SK-N-SH (cell line): ENCODE measurements at places on chromosomes 7 and 10. TPM values are rescaled to one million over a fixed set of nuclear protein-coding genes. Genes with fewer than 3 reads are reported as not detected.

- H3K36me3 ChIP-seq: no peaks in the 10 kb centered on the region
These were observed 33.9 kb downstream of the STOX1 start for GRCh38 chr10:68861253-68861652.

DNA sequence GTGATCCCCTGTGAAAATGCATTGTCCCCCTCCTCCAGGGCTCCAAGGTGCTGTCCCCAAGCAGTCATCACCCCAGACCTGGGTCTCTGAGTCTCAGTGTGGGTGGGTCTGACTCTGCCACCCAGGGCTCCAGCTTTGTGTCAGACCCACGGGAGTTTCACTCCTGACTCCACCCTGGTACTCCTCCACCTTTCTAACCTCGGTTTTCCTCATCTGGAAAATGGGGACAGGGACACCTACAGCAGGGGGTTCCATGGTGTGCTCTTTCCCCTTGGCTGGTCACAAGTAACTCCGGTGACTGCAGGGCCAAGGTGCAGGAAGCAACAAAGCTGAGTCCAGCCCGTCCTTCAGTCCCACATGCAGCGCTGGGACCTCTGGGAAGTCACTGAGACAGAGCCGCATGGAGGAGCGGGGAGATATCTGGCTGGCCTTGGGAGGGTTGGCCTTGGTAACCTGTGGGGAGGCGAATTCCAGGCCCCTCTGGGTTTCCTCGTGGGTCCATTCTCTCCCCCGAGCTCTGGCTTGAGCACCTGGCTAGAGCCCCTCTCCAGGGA, 41.8 kb upstream of the RABGEF1 start:
- H3K27me3 ChIP-seq: no peaks in the 10 kb centered on the region
- H3K36me3 ChIP-seq: no peaks in the 10 kb centered on the region; the same call in 1 of the 2 replicates
- H3K27ac ChIP-seq: no peak overlapping the region
- no peaks in the 10 kb centered on the region for H3K4me1 ChIP-seq

DNA sequence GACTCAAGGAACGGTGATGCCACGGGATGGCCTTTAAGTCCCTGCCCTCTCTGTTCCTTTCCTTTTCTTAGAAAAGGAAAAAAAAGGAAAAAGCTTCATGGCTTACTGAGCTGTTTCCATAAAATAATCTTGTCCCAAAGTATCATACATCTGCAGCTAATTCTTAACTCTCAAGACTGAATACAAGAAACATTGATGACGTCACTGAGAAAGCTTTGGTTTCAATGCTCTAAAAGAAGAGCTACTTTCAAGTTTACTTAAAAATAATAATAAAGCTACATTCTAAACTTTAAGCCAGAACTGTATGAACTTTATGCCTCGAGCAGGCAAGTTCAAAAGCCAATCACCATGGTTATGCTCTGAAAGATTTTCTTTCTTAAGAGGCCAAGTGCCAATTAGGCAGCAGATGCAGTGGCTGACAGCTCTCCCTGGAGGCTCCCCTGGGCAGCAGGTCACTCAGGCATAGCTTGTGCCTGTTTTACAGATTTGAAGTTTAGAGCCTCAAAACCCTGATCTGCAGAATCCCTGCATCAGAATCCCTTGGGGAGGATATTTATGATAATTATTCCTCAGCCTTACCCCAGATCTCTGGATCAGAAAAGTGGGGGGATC, 165.0 kb downstream of the CHN2 start:
- no peak overlapping the region for H3K4me3 ChIP-seq
- no peak for DNase-seq
- H3K4me1 ChIP-seq: no peaks in the 10 kb centered on the region

GRCh38 chr7:132516042-132516840, 60.0 kb downstream of the PLXNA4 start:
- no peak overlapping the region for H3K4me3 ChIP-seq
- no peak for DNase-seq
- H3K27ac ChIP-seq: no peak overlapping the region
- H3K4me1 ChIP-seq: no peaks in the 10 kb centered on the region

- H3K4me1 ChIP-seq: no peaks in the 10 kb centered on the region
- no peaks in the 10 kb centered on the region for H3K36me3 ChIP-seq
- no peak for DNase-seq
- H3K27ac ChIP-seq: no peak overlapping the region
- H3K4me3 ChIP-seq: no peak overlapping the region
- H3K27me3 ChIP-seq: no peaks in the 10 kb centered on the region; the same call in 1 of the 2 replicates
These were observed 143.1 kb upstream of the LRRTM3 start for GRCh38 chr10:66782776-66783175.

GRCh38 chr7:84651876-84652275, 457.3 kb upstream of the SEMA3A start:
- H3K4me3 ChIP-seq: no peak overlapping the region
- peaks cover 10% of the 10 kb centered on the region for H3K4me1 ChIP-seq
- no peaks in the 10 kb centered on the region for H3K36me3 ChIP-seq

GRCh38 chr10:23157691-23158369, 34.3 kb upstream of the PTF1A start:
- no peaks in the 10 kb centered on the region for H3K36me3 ChIP-seq
- peaks cover 7% of the 10 kb centered on the region; the same call in 1 of the 2 replicates for H3K27me3 ChIP-seq
- H3K27ac ChIP-seq: no peak overlapping the region
- H3K4me1 ChIP-seq: no peaks in the 10 kb centered on the region

GRCh38 chr7:90552521-90552920, 43.6 kb upstream of the CDK14 start:
- no peaks in the 10 kb centered on the region for H3K27me3 ChIP-seq
- no peaks in the 10 kb centered on the region for H3K4me1 ChIP-seq
- no peaks in the 10 kb centered on the region for H3K36me3 ChIP-seq
- H3K27ac ChIP-seq: no peak overlapping the region
- no peak for DNase-seq
- H3K4me3 ChIP-seq: no peak overlapping the region

DNA sequence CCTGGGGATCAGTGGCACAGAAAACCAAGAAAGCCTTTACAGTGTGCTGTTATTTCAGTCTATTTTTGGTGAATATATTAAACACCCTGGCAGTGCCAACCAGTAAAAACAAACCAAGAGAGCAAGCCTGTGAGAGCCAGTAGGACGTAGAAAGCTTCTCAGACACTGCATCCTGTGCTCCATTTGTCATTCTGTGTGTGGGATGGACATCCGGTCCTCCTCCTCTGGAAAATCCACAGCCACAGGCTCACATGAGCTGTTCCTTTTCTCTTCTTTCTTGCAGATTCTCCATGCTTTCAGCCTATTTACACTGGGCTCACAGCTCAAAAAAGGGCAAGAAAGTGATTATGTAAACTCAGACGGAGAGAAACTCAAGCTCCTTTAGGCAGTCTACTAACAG, 119.7 kb upstream of the YAE1 start:
- H3K27me3 ChIP-seq: peaks cover 68% of the 10 kb centered on the region; the same call in 1 of the 2 replicates
- H3K27ac ChIP-seq: no peak overlapping the region
- no peaks in the 10 kb centered on the region for H3K36me3 ChIP-seq
- no peaks in the 10 kb centered on the region for H3K4me1 ChIP-seq
- no peak for DNase-seq

GRCh38 chr10:1559761-1560160, 177.6 kb downstream of the ADARB2 start:
- H3K4me3 ChIP-seq: no peak overlapping the region
- no peaks in the 10 kb centered on the region for H3K27me3 ChIP-seq
- H3K36me3 ChIP-seq: no peaks in the 10 kb centered on the region
- DNase-seq: no peak

DNA sequence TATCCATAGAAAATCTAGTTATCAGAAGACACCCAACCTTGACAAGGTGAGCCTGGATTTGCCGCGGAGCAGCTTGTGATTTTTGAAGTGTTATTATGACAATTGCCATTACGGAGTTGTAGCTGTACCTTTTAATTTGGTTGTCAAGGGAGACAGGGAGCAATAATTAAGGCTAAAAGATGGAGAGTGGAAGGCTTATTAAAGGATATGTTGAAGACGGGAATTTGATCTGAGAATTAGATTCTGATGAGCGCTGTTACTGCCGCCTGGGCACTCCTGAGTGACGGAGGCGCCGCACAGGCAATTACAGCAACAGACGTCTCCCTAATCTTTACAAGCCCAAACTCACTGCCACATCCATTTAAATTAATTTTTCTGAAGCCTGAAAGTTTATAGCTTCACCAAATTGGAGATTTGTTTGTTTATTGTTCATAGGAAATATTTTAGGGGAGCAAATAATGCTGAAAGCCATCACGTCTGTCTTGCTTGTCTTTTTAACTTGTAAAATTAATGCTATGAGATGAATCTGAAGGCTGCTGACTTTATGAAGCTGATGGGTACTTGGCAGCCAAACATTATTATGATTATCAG, 475.0 kb upstream of the ADARB2 start:
- H3K4me1 ChIP-seq: peaks cover 2% of the 10 kb centered on the region
- H3K36me3 ChIP-seq: no peaks in the 10 kb centered on the region
- H3K4me3 ChIP-seq: no peak overlapping the region
- H3K27ac ChIP-seq: no peak overlapping the region
- DNase-seq: no peak
- H3K27me3 ChIP-seq: no peaks in the 10 kb centered on the region

DNA sequence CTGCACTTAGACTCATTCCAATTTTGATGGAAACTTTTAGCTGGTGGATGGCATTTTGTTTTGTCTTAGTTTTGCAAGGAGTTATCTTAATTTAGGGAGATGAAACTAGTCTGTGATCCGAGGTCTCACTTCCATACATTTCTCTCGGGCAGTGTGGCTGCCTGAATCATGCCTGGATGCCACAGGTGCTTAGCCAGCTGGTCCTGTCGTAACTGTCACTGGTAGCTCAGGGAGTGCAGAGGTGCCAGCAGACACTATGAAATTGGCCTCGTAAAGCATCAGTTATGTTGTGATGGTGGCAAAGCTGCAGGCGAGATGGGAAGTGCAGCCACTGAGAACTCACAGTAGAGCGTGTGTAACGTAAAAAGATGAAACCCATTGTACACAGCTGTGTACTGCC, 74.9 kb downstream of the EGFR start:
- no peak overlapping the region for H3K27ac ChIP-seq
- H3K4me3 ChIP-seq: no peak overlapping the region
- H3K36me3 ChIP-seq: peaks cover 13% of the 10 kb centered on the region

DNA sequence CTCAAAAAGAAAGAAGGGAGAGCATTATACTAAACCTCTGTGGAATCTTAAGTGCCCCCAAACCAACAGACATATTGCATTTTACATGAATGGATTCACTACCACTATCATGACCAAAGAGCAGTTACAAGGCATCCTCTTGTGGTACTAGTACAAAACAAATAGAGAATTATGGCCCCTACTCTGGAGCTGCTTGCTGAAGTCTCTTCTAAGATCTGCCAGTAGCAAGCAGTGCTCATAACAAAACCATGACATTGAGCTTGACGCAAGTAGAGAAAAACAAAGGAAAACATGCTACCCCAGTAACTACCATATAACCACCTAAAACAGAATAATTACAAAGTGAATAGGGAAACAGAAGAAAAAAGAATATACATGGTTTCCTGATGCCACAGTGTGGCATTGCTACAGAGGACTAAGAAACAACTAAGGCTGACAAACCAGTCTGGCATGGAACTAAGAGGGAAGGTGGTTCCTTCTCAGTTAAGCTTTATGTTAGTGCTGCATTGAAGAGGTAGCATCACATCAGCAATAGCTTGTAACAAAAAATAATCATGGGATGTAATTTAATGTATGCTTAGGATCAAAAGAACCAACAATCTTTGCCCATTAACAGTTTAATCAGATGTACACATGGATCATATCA, 150.2 kb upstream of the AGR3 start:
- no peaks in the 10 kb centered on the region for H3K4me1 ChIP-seq
- H3K36me3 ChIP-seq: no peaks in the 10 kb centered on the region
- no peak for DNase-seq
- H3K27me3 ChIP-seq: peaks cover 5% of the 10 kb centered on the region
- H3K27ac ChIP-seq: no peak overlapping the region
- H3K4me3 ChIP-seq: no peak overlapping the region

GRCh38 chr7:143390773-143391317, 9.7 kb downstream of the ZYX start:
- DNase-seq: no peak
- H3K27me3 ChIP-seq: no peaks in the 10 kb centered on the region
- no peak overlapping the region for H3K4me3 ChIP-seq
- peaks cover 43% of the 10 kb centered on the region for H3K4me1 ChIP-seq
- H3K27ac ChIP-seq: no peak overlapping the region; the same call in 1 of the 2 replicates
- peaks cover 54% of the 10 kb centered on the region for H3K36me3 ChIP-seq

GRCh38 chr7:5626498-5626897, 155.0 kb downstream of the RNF216 start:
- no peak overlapping the region for H3K27ac ChIP-seq
- H3K27me3 ChIP-seq: no peaks in the 10 kb centered on the region
- peaks cover 32% of the 10 kb centered on the region for H3K4me1 ChIP-seq
- no peak overlapping the region for H3K4me3 ChIP-seq

The PTN gene
- 19.8 and 23.7 TPM in 2 replicates for polyA plus RNA-seq

The PDK4 gene
- 0.10 and 0.13 TPM in 2 replicates for polyA plus RNA-seq

The RBP3 gene
- polyA plus RNA-seq: not detected in 2 replicates

The SORBS1 gene
- 0.36 and 0.60 TPM in 2 replicates for polyA plus RNA-seq

The BHLHA15 gene
- polyA plus RNA-seq: 0.10 TPM in 1 of 2 replicates, not detected in the other

The ZNF394 gene
- 19.6 and 19.8 TPM in 2 replicates for polyA plus RNA-seq
